NCI-H510A (cell line): ENCODE measurements at places on chromosomes 5 and 9.

DNA sequence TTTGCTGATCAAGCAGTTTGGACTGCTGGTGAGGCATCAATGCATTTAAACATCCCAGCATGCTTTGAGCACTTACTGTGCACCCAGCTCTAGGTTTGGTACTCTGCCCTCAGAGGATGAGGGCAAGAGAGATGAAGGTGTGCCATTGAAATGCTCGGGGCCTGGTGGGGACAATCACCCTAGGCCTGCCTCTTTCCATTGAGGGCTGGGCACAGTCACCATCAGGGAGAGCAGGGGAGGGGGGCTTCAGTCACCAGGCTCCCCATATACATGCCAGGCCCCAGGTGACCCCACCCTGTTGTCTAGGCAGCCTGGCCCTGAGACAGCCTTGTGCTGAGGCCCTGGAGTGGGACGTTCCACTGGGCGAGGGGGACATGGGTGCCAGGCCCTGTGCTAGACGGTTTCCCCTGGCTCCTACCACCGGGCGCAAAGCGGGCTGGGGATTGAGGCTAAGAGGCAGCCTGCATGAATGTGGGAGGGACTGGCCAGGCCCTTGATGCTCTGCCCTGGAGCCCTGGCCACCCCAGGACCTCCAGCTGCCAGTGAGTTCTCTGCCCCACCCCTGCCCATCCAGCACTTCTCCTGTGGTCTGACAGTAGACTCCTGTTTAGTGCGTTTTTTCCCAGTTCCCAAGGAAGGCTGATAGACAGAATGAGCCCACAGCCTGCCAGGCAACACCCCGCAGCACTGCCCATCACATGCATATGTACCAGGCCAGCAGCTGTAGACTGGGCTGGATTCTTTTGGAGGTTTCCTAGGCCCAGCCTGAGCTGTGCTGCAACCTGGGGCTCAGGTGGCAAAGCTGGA, 18.9 kb downstream of the TCF7 start:
- DNase-seq, result no peak

DNA sequence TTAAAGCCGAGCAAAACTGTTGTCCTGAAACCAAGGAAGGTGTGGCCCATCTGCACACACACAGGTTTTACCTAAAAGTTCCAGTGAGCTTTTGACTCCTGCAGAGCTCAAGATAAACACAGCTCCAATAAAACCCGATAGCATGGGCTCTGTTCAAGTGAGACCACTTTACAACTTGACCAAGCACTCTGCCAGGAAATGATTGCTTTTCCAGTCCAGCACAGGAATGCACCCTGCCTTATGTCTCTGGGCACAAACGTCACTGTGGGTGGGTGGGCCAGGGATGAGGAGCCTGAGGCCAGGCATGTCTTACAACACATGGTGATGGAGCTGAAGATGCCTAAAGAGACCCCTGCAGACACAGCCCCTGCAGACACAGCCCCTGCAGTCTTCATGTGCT, 115.3 kb downstream of the ROR2 start:
- no peak for DNase-seq

GRCh38 chr5:29950416-29951145, 1242.9 kb upstream of the CDH6 start:
- no peak for DNase-seq

- DNase-seq, result no peak
Measured at GRCh38 chr5:169027501-169028061, 273.4 kb downstream of the SLIT3 start.

- no peak for DNase-seq
Measured at GRCh38 chr9:4866239-4866969, 73.7 kb downstream of the RCL1 start.

DNA sequence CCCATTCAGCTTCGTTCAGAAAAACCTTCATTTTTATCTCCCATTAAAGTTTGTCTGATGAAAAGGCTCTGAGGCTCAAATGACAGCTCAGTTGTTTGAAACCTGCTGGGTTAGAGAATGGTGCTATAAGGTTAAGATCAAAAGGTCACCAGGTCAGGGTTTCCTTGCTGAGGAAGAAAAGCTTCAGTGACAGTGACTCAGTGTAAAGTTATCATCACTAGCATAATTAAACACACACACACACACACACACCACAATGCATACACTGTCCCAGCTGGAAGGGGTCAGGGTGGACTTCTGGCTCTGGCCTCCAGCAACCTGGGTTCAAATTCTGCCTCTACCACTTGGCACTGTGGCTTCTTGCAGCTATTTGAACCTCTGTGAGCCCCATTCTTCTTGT, 281.1 kb downstream of the DOCK8 start:
- no peak for DNase-seq

DNA sequence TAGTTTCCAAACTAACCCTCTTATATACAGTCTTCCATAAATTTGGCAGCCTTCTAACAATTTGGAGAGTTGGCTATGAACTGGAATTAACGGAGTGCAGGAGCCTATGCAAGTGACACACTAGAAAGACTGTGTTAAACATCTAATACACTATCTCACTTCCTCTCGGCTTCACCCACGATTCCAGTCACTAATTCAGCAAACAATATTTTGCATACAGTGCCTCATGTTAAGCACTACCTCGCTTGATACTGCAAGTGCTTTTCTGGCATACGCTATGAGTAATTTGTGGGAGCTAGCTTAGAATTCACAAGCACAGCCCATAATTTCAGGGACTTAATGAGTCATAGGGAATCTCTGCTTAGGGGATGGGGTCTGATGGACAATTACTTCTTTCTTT, 102.5 kb downstream of the ST8SIA4 start:
- no peak for DNase-seq

GRCh38 chr5:132044207-132044606, 16.2 kb upstream of the IL3 start:
- DNase-seq, result no peak

- no peak for DNase-seq
Measured at GRCh38 chr9:124132671-124133147, 121.1 kb downstream of the LHX2 start.

- DNase-seq, result no peak
Measured at GRCh38 chr5:150675069-150675468, 14.0 kb downstream of the MYOZ3 start.

GRCh38 chr9:136597141-136597885, 51.5 kb upstream of the NOTCH1 start:
- no peak for DNase-seq

GRCh38 chr9:4299005-4299795, 668 bp downstream of the GLIS3 start:
- DNase-seq, result no peak

GRCh38 chr5:89309268-89309667, 426.3 kb upstream of the MEF2C start:
- no peak for DNase-seq

- DNase-seq, result no peak
Measured at GRCh38 chr5:88555674-88556073, 287.0 kb upstream of the TMEM161B start.

DNA sequence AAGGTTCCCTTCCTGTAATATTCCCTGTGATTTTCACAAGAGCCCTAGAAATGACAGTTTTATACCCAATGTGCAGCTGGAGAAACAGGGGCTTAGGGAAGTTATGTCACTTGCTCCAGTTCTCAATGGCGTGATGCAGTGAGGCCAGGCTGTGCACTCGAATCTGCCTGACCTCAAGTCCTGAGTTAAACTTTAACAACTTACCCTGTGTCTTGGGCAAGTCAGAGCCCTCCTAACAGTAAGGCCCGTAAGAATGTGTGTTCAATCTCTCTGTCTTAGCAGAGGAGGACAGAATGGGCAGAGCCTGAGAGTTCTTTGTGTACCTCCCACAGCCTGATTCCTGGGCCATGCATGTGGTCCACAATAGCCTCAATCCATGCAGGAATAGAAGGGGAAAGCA, 181.1 kb downstream of the TRIM32 start:
- DNase-seq, result no peak

- DNase-seq, result no peak
Measured at GRCh38 chr9:109383356-109383755, 62.5 kb upstream of the EPB41L4B start.

- DNase-seq, result no peak
Measured at GRCh38 chr5:179411161-179411841, 66.0 kb upstream of the ADAMTS2 start.

- DNase-seq, result no peak
Measured at GRCh38 chr5:135216471-135217343, 182.3 kb downstream of the MACROH2A1 start.

GRCh38 chr5:153520137-153520536, 29.7 kb downstream of the GRIA1 start:
- no peak for DNase-seq

DNA sequence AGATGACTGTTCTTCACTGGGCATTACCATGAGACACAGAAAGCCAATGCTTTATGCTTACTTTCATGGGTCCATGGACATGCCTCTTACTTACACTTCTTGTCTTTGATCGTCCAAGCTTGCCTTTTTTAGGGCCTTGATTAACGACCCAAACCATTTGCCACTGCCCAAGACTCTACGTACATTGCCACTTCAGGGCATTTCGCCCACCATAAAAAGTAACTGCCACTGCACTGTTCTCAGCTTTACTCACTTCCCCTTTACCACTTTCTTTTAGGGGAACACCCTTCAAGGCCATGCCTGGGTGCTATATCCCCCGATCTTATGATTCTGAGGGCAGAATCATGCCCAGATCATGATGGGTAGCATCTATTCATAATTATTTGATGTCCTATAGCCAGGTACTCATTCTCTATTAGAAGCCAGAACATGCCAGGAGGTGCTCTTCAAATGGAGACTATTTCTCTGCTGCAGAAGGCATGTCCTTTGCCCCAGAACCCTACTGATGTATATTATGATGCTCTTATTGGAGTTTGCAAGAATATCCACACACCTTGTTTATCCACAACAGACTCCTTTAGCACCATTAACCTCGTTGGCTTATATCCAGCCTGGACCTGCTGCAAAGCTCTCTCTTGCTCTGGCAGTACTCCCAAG, 64.1 kb upstream of the RAD23B start:
- DNase-seq, result no peak

GRCh38 chr5:158478139-158478538, 619.2 kb upstream of the CLINT1 start:
- DNase-seq, result no peak

GRCh38 chr5:18744441-18744840, 1110.2 kb downstream of the TAF11L14 start:
- DNase-seq, result no peak
